ENCODE measurements at places on chromosomes 2 and 18.

- no peak for DNase-seq
These were observed 568.3 kb upstream of the MEX3C start for GRCh38 chr18:51765606-51766360.

- DNase-seq: no peak
These were observed 37.5 kb upstream of the CAB39 start for GRCh38 chr2:230674966-230675672.

GRCh38 chr2:181998891-181999654 is 13.4 kb downstream of the PPP1R1C start:
- no peak for DNase-seq

GRCh38 chr2:66840321-66841002 is 405.5 kb downstream of the MEIS1 start:
- DNase-seq: no peak

GRCh38 chr2:99085421-99085820 is 56.1 kb upstream of the C2orf15 start:
- no peak for DNase-seq

GRCh38 chr2:54469484-54470053 is 13.4 kb downstream of the SPTBN1 start:
- DNase-seq: no peak

DNA sequence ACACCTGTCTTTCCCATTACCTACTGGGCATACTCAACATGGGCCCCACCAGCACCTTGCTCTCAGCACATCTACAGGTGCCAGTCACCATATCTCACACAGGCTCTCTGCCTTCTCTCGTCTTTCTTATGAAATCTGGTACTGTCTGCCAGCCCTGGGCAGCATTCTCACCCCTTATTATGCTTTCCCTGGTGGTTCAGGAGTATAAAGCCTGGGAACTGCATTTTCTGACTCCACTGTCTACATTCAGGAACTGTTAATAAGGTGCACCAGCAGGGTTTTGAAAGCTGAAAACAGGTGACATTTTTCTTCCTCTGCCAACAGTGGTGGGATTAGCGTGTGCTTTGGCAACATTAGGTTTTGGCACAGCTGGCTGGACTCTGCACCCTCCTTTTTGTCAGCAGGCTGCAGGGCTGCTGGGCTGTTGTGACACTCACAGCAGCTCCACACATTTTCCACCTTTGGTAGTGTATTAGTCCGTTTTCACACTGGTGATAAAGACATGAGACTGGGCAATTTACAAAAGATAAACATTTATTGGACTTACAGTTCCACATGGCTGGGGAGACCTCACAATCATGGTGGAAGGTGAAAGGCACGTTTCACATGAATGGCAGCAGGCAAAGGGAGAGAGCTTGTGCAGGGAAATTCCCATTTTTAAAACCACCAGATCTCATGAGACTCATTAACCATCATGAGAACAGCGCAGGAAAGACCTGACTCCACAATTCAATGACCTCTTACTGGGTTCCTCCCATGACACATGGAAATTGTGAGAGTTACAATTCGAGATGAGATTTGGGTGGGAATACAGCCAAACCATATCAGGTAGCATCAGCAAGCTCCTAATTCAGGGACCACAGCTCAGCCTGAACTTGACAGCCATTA is 343.1 kb upstream of the LYPD1 start:
- DNase-seq: no peak

DNA sequence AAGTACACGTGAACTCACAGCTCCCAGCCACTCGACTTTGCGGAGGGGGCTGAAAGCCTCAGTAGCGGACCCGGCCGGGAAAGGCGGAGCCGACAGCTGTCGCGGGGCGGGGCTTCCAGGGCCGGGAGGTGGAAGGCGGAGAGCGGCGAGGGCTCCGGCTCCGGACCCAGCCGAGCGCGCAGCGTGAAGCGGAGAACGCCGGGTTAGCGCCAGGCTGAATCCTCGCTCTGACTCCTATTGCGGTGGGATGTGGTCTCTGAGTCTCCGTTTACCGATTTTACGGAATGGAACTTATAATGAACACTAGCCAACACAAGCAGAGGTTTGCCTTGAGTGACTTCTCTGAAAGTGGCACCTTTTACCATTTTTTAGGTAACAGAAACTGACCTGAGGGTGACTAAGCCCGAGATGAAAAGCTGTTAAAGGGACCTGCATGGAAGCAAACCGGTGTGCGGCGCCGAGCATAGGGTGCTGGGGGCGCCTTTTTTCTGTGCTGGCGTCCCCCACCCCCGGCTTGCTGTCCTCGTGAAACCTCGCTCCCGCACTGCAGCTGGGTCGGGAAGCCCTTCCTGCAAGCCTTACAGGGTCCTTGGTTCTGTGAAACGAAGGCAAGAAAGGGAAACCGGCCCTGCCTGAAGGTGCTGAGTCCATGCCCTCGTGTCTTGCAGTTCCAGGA is 72.9 kb downstream of the EN1 start:
- no peak for DNase-seq

DNA sequence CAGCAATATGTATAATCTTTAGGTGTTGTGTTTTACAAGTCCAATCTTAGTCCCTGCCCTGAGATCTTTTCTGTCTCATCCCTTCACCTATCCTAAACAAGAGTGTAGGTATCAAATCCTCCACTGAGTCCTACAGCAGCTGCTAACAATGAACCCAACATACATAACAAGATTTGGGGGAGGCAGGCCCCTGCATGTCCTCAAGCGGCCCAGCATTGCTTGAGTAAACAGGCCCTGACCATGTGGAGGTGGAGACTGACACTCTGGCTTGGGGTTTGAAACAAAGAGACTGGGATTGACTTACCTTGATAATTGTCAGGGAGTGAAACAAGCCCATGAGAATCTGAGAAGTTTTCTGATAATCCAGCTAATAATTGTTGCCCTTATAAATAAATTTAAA is 213.4 kb downstream of the STK39 start:
- no peak for DNase-seq

- DNase-seq: no peak
These were observed 358.5 kb upstream of the HNRNPA3 start for GRCh38 chr2:176854062-176854461.

- DNase-seq: no peak
These were observed 51.4 kb upstream of the MRPL33 start for GRCh38 chr2:27720004-27720551.

DNA sequence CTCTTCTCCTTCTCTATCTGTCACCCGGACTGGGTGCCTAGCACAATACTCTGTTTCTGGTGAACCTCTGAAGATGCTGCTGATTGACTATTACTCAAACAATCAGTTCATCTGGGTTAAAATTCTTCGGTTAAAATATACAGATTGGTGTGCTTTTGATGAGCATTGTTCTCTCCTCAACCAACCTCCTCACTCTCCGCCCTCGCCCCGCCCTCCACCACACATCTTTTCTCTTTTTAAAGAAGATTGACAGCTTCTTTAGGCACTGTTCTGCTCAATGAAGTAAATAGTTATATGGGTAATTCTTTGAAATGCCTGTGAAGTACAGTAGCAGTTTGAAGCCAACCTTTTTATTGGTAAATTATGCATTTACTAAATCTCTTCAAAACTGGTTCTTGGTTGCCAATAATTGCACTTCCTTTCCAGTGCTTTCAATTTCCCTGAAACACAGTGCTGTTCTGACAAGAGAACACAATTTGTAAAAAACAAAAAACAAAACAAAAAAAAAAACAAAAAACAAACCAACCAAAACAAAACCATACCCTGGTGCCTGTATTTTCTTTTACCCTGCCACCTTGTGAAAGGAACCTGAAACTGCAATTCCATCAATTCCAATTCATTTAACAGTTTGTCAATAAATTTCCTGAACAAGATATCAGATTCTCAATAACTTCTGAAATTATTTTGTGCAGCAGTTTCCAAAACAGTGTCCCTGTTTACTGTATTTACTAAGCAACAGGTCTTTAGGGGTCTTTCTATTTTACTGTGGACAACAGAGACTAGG is 188.6 kb downstream of the LRP1B start:
- no peak for DNase-seq

GRCh38 chr2:33529771-33530481 is 53.5 kb downstream of the RASGRP3 start:
- DNase-seq: no peak

GRCh38 chr2:203987959-203988358 is 51.4 kb downstream of the ICOS start:
- no peak for DNase-seq

DNA sequence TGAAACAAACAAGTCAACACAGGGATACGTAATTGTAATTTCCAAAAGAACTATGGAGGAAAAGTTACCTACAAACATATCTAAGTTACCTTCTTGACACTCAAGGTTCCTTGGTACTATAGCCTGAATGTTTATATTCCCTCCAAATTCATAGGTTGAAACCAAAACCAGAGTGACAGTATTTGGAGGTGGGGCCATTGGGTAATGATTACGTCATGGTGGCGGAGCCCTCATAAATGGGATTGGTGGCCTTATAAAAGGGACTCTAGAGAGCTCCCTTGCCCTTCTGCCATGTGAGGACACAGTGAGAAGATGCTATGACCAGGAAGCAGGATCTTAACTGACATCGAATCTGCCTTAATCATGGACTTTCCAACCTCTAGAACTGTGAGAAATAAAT is 87.3 kb downstream of the PMAIP1 start:
- DNase-seq: no peak

GRCh38 chr2:25375989-25376545 is 34.3 kb upstream of the DNMT3A start:
- no peak for DNase-seq

GRCh38 chr2:177298191-177298590 is 33.7 kb upstream of the NFE2L2 start:
- no peak for DNase-seq

GRCh38 chr2:180311-180710 is 83.5 kb downstream of the SH3YL1 start:
- no peak for DNase-seq

- DNase-seq: no peak
These were observed 18.9 kb downstream of the SMAD7 start for GRCh38 chr18:48931680-48932461.

- DNase-seq: no peak
These were observed 147.4 kb downstream of the ZEB2 start for GRCh38 chr2:144372410-144373080.

DNA sequence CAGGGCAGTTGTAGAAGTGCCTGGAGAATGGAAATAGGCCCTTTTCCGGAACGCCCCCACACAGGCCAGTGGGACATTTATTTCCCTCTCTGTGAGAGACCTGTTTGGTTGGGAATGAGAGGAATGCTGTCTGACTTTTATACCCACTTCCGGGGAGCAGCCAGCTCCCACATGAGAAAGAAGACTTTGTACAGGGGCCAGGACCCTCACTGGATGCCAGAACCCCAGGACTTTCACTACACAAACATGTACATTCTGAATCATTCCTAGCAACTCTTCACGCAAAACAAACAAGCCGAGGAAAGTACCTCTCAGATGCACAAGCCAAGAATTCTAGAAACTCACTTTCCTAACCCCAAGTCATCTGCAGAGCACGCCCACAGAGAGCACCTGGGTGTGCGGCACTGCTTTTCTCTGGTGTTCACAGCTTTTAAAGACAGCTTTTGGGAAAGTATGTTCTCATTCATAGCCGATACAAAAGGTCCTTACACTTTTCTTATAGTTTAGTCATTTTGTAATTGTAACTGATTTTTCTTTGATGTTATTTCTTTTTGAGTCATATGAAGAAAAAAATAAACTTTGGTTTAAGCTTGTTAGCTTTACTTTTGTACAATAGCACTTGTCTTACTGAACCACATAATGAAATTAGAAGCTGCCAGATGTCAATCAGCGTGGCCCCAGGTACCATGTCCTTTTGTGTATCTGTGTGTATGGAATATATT is 856.1 kb upstream of the ID2 start:
- DNase-seq: peak; percentile 35

GRCh38 chr2:227188292-227188691 is 23.9 kb downstream of the COL4A3 start:
- DNase-seq: no peak

GRCh38 chr2:159856760-159857159 is 58.8 kb upstream of the CD302 start:
- no peak for DNase-seq
